ENCODE measurements at places on chromosomes 2 and 18.

DNA sequence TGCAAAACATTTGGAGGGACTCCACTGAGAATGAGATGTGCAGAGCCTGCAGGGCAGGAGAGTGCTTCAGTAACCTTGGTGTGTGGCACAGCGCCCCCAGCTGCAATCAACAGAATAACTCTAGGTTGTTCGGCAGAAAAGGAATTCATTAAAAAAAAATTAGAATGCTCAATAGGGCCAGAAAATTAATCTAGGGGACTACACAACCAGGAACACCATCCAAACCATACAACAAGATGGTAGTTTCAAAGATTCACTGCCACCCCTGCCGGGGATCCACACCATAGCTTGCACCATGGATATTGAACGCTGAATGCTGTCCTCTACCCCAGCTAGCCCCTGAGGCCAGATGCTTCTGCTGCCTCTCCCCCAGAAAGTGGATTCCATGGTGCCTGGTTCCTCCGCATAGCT is 50.1 kb downstream of the THUMPD2 start:
- DNase-seq = no peak

GRCh38 chr2:72114693-72115051 is 33.0 kb downstream of the CYP26B1 start:
- no peak for DNase-seq

DNA sequence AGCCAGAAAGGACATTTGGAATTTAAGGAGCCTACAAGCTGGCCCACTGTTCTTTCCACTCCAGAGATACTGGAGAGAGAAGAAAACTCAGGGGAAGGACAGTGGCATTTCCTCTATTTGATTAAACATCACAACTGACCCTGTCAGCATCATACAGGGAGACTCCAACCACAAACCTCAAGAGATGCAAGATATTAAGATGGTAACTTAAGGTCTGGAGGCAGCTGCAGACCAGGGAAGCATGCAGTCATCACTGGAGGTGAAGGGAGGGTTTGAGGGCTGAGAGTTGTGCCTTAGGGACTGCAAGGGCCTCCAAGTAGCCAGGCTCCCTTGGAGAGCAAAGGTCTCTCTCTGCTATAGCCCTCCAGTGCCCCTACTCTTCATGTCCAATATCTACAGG is 67.4 kb downstream of the RNF152 start:
- DNase-seq = no peak

GRCh38 chr2:235303499-235304291 is 190.1 kb upstream of the AGAP1 start:
- DNase-seq = no peak

DNA sequence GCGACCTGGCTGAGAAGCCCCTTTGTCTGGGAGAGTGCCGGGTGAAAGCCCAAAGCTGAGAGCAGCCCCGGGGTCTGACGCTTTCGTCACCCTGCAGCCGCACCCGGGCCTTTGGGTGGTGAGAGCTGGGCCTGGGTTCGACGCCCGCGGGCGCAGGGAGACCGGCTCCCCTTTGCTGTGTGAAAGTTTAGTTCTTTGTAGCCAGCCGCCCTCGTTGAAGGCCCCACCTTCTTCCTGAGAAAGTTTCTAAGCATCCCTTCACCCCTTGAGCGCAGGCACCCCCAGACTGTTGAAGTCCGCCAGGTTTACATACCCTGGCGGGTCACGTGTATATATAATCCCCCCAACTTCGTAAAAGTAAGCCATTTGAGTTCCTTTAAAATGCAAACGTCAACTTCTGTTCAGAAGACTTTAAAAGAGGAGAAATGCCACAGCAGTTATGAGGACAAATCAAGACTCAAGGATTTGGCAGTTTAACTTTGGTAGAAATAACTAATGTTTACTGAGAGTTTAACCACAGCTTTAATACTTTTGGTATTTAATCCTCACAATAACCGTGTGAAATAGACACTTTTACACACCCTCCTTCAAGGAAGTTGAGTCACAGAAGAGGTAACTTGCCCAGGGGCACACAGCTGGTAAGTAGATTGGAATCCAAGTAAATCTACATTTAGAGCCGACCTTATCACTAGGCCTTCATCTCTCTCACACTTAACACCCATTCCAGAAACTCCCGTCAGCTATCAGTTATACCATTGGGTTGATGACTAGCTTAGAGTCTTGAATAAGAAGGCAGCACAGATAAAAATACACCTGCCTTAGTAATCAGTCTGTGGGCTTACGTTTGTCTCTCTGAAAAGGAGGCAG is 1.1 kb upstream of the MBOAT2 start:
- no peak for DNase-seq

DNA sequence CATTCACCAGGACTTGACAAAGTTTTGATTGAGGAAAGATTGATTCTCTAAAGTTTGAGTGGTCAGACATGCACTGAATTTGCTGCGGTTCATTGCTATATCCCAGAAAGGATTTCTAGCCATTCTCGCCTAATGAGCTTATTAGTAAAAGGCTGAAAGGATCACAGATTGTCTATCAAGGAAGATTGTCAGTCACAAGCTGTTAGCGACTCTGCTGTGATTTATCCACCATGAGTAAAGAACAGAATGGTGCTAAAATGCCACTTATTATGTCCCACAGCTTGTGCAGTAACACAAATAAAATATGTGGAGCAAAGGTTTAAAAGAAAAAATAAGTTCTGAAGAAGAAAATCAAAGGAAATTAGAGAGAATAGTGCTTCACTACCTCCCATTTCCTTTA is 701.2 kb upstream of the CDH7 start:
- no peak for DNase-seq

DNA sequence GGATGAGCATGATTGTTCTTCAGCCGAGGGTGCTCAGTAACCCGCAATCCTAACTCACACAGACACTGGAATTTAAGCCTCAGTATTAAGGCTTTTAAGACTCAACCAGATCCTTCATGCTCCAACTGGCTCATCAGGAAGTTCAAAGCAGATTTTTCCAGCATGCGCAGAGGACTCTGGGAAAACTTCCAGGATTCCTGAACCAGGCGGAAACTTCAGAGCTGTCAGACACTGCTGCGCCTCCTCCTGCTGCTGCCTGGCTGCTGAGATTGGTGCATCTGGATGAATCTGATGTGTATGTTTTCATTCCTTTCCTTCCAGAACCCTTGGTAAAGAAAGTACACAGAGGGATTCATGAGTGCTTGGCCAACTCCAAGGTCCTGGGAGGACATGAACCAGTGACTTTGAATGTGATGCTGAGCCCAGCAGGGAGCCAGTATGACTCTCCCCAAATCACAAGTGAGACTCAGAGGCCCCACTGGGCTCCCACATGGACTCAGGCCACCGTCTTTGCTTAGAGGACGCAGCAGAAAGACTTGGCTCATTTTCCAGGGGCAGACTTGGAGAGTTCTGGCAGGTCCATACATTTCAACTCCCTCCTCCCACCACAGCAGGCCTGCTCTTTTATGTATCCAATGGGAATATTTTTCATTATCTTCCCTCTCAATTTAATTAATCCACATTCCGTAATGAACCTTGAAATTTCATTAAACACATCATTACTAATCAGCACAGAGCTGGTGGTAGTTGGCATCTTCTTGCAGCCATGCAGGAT is 143.5 kb upstream of the HDAC4 start:
- DNase-seq = no peak

DNA sequence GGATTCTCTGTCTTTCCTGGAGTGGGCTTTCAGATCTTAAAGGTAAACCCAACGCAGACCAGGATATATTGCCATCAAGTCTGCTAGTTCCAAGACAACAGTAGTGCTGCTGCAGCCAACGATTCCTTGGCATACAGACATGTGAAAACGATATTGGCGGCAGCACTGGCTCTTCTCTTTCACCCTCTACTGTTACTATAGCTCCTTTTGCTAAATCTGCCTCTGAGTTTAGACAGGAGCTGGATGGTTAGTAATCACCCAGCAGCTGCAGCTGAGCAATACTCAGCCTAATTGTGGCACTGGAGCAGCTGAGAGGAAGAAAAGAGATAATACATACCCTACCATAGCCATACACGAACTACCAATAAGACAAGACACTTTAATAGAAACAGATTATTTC is 4.0 kb downstream of the YES1 start:
- DNase-seq = no peak

GRCh38 chr2:21229302-21229701 is 105.5 kb downstream of the TDRD15 start:
- no peak for DNase-seq

DNA sequence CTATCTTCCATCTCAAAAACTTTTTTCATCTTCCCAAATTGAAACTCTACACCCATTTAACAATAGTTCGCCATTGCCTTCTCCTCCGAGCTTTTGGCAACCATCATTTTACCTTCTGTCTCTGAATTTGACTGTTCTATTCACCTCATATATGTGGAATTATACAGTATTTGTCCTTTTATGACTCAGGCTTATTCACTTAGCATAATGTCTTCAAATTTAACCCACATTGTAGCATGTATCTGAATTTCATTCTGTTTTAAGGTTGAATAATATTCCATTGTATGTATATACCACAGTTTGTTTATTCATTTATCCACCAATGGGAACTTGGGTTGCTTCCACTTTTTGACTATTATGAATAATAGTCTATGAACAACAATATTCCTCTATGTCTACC is 233.9 kb downstream of the GPD2 start:
- no peak for DNase-seq

- DNase-seq = no peak
Observed at GRCh38 chr2:222240676-222241049, 58.1 kb downstream of the PAX3 start.

GRCh38 chr2:215845839-215846586 is 167.3 kb downstream of the MREG start:
- no peak for DNase-seq

- no peak for DNase-seq
Observed at GRCh38 chr18:22275706-22276333, 106.4 kb downstream of the GATA6 start.

GRCh38 chr2:164243315-164243714 is 378.0 kb downstream of the GRB14 start:
- no peak for DNase-seq

DNA sequence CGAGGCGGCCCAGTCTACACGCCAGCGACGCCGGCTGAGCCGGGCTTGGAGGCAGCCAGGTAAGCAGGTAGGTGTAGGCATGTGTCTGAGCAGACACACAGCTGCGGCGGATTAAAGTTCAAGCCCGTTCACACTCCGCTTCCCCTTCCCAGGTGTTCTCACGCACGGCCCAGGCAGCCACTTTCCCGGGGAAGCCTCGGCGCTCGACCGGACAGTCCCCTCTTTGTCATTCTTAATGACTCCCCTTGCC is 367 bp downstream of the TGFA start:
- DNase-seq = no peak

DNA sequence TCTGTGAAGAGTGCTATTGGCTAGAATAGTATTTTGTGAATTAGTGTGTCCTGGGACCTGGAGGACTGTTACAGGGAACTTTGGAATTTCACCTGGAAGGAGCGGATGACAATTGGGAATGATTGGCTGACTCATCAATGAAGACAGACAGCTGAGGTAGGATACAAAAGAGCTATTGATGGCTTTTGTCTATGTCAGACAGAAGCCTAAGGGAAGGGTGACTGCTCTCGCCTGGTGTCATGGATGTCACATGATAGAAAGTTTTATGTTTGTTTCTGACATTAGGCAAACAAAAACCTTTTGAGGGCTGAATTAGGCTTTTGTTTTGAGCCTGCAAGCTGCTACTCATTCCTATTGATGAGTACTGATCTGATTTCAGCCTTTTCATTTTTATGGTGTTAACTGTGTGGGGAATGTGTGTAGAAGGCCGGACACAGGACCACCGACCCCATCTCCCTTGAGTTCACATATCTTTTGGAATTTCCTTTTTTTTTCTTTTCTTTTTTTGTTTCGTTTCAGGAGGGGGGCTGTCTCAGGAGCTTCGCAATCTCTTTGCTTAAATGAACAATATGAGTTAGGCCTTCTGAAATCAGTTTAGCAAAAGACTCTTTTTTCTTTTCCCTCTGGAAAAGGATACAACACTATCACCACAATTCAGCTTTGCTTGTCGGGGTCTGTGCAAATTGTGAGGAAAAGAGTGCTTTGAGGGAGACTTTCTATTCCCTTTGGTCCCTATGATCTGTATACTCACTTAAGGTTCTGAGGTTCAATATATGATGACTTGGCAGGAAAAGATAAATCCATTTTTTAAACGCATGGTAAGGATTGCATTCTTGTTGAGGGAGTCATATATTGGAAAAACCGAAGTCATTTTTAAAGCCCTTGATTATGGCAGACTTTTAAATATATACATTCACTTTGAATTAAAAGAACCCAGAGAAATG is 207.9 kb upstream of the FIGN start:
- DNase-seq = no peak

DNA sequence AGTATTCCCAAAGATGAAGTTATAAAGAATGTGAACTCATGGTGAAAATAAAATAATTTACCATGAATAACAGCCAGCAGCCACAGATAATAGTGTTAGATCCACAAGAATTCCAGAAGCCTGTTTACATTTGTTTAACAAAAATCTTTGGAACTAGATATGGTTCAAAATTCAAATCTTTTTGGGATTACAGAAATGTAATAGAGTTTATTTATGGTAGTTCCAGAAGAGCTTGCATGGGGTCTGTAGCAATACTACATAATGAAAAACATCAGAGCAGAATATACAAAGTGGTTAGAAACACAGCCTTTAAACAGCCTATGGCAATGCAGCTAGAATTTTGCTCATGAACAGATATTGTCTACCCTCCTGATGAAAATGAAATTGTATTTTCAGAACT is 179.1 kb downstream of the RDH14 start:
- no peak for DNase-seq

DNA sequence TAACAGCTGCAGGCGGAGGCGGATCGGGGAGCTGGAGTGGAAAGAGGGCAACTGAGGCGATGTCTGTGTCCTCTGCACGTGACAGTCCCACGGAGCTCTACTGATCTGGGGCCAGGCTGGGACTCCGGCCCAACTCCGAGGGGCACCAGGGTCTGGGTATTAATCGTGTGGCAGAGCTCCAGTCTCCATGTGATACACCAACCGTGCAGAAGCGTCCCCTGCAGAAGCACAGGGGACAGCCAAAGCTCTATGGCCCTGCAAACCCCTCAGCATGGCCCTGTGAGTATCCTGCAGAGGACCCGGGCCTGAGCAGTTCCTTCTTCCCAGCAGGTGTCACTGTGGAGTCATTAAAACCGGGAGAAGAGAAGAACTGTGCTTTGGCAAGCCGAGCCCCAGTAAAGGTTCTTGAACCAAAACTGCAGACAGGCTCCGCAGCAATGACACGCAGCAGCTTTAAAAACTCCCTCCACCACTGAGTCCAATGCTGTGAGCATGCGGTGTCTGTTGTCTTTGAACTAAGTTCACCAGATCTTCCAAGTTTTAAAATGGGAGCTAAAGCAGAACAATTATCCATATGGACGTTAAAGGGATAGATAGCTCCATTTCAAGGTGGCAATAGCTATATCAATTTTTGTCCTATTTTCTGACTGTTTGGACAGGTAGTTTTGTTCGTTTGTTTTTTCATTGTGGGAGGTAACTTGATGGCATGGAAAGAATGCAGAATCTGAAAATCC is 79.4 kb downstream of the TMEM182 start:
- no peak for DNase-seq
